ENCODE measurements at places on chromosomes 7 and 10.

- no peak for DNase-seq
Measured at GRCh38 chr7:33771422-33771821, 133.9 kb upstream of the BMPER start.

- no peak for DNase-seq
Measured at GRCh38 chr7:99563650-99564049, 5.2 kb downstream of the ZNF655 start.

DNA sequence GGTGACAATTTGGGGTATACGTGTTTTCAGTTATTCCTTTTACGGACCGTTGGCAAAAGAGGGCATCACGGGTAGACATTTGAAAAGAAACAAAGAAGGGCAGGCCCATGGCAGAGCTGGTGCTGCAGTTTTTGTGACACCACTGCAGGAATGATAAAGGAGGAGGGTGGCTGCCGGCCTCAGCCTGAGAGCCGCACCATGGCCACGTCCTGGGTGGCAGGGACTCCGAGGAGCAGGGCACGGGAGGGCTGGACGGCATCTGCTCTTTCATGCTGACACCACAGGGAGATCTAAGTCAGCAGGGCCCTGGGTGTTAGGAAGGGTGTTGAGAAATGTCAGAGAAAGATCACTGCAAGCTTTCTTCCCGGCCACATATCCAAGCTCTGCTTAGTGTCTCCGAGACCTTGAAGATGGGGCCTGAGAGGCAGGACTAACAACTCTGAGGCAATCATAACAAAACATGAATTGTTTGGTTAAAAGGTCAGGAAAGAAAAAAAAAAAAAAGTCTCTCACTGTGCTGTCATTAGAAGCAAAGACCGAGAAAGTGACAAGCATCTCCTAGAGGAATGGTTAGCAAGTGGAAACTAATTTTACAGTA is 36.6 kb downstream of the INSYN2A start:
- DNase-seq: no peak

DNA sequence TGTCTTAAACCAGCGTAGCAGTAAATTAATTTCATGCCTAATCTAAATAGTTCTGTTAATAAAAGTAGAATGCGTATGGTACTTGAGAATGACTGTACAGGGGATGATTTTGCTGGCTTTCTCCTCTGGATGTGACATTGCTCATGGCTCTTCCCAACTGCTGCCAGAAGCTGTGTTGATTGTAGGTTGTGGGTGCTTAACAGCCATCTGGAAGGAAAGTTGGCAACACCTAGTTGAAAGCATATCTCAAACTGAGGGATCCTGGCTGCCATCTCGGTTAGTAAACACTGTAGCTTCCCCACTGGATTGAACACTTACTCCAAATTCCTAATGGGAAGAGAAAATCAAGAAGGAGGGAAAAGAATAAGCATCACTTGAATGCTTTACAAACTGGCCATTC is 130.9 kb downstream of the NXPH1 start:
- DNase-seq: no peak

DNA sequence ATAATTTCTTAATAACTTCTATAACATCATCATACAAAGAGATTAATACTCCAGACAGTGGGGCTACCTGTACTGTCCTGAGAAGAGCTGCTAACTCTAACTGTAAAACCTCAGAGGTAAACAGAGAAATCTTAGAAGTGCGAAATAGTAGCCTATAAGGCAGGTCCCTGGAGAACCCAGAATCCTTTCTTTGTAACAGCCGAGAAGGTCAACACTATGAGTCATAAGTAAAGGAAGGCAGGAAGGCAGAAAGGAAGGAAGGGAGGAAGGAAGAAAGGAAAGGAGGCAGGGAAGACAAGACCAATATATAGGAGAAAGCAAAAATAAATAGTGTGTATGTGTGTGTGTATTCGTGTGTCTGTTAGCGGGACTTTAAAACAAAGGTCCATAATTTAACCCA is 540.6 kb downstream of the ZWINT start:
- DNase-seq: no peak

DNA sequence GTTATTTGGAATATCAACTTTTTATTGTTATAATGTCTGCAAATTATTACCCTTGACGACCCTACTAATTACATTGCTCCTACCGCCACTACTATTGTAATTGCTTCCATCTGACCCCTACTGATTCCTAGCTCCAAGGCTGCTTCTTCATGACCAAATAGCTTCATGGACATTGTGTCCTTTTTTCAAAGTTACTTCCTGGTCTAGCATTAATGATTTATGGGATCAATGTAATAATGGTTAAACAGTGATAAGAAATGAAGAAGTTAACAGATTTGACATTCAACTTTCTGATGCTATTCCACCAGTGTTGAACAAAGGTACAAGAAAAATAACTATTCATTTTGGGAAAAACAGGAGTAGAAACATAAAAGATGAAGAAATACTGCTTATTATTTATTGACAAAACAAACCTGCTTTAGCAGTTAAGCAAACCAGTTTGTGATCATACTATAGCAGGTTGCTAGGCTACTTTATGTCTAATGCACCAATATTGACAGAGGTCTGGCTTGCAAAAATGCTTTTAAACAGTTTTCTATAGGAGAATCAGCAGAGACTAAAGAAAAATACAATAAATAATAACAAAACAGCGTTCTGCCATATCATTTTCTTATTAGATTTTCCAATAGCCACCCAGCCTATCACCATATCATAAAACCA is 125.8 kb downstream of the PCLO start:
- no peak for DNase-seq

- no peak for DNase-seq
Measured at GRCh38 chr10:81534991-81535390, 340.0 kb upstream of the NRG3 start.

DNA sequence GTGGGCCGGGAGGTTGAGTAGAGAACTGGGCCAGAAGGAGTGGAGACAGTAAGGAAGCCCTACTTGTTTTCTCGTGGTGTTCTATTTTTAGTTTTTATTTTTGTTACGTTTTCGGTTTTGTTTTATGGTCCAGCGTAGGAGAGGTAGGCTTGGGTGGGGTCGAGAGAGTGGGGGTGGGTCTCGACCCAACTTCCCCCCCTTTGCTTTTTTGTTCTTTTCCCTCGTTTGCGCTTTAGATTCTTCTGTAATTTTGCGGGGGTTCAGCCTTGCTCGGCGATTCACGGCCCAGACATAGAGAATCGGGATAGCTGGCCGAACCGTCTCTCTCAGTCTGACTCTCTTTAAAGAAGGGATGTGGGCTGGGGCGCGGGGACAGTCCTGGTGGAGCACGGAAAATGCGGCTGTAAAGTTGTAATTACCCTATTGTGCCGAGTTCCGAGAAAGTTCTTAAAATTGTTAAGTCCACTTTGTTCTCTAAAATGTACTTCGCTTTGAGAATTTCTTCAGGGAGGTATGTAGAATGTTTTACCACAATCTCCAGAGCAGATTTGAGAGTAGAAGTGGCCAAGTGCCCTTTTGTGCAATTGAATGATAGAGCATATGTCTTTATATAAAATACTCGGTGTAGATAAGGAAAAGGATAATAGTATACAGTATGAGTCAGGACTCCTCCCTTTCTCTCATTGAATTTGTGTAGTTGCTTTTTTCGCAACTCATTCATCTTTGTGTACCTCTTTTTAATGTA is 816 bp downstream of the DMTF1 start:
- DNase-seq: peak; percentile 31

DNA sequence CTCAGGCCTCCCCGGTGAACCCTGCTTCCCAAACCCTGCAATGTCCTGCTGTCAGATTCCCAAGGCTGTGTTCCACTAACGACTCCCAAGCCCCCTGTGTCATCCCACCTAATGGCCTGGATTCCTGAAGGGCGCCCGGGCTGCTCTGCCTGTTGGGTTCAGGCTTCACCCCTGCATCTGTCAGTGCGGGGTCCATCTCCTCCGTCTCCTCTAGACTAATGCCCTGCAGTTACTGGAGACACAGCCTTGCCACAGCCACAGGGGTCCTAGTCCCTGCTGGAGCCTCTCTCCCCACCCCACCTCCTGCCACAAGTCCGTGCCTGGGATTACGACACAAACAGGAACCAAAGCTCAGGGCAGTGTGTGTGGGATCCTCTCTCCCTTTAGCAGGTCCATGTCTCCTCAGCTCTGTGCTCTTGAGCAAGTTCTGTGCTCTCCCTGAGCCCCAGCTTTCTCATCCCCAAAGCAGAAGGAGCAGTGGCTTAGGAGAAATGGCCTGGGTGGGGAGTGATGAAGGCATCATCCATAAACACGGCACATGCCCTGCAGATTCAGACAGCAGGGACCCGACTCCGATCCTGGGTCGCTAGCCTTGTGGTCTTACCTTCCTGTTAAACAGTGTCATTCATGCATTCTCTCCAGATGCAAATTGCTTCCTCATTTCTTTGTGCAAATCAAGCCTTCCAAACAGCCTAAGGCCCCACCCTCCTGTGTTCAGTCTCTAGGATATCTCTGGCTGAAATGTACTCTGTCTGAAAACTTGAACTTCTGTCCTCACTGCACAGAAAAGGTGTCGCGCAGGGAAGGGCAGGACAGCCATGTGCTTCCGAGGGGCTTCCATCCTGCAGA is 8.2 kb upstream of the RBP3 start:
- DNase-seq: no peak

GRCh38 chr10:7199152-7199760 is 211.6 kb downstream of the SFMBT2 start:
- DNase-seq: no peak

DNA sequence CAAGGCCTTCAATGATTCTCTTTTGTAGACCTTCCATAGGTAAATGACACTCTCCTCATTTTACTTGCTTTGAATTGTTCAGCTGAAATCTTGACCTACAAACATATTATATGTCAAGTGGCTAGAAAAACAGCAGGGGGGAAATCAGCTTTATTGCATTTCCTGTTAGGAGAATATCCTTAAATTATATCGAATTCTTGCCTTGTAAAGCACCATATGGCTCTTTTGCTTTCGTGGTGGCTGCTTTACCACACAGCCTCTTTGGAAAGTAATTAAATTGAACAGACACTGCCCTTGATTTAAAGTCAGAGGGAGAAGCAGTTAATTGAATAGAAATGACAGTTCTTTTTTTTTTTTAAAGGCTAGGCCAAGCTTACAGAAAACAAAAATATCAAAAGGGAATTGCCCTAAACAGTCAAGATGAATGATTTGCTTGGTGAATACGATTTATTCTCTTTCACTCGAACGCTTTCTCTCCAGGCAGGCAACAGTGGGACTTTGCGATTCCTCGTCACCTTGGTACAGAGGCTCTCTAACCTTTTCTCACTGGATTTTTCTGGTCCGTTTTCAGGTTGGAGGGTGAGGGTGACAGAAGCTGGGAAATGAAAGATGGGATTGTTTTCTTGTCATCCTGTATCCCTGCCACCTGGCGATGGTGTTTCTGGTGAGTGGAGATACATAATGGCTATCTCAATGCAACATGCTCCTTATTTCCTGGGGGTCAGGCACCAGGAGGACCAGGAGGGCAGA is 126.0 kb downstream of the GATA3 start:
- no peak for DNase-seq

DNA sequence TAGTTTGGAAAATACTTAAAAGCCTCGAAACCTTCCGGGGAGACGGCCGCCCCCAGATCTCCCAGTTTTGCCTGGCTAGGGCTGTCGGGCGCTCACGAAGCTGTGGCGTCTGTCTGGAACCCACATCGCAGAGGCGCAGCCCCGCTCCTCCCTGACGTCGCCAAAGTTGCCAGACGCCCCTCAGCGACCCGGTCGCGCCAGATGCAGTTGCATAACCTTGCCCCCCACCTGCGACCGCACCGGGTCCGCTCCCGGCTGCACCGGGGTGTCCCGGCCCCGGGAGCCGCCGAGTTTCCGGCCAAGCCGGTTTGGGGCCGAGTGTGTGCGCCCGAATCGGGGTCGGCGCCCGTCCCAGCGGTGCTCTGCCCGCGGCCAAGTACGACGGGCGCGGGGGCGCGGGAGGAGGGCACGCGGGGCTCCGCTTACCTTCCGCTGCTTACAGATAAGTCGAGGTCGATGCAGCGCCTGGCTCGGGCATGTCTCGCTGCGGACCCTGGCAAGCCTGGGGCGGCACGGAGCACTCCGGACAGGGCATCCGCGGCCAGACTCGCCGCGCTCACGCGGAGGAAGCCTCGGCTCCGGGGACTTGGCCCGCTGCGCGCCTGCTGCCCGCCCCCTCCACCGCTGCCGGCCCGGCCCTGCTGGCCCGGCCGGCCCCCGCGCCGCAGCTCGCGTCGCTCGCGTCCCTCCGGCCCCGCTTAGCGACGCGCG is 665 bp downstream of the INSYN2A start:
- DNase-seq: no peak

GRCh38 chr7:6232534-6232933 is 39.9 kb downstream of the CYTH3 start:
- DNase-seq: no peak

GRCh38 chr7:105990727-105991453 is 27.8 kb downstream of the CDHR3 start:
- no peak for DNase-seq

- DNase-seq: no peak
Measured at GRCh38 chr10:13970236-13970956, 360.3 kb downstream of the FRMD4A start.

- no peak for DNase-seq
Measured at GRCh38 chr7:21104124-21104500, 317.4 kb upstream of the SP8 start.

DNA sequence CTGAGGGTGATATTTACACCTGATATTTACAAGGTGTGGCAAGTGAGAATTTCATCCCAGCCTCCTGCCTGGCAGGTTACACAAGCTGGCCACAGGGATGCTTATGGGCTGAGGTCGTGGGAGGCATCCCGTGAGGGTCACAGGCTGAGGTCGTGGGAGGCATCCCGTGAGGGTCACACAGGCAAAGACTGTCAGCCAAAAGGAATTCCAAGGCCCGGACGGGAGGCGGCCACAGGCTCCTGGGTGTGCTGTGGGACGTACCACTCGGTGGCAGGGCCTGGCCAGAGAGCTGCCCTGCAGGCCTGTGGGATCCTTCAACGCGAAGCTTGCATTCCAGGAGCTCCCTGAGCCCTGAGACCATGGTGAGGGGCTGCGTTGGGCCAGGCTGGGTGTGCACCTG is 460.6 kb downstream of the DNAJB6 start:
- no peak for DNase-seq

DNA sequence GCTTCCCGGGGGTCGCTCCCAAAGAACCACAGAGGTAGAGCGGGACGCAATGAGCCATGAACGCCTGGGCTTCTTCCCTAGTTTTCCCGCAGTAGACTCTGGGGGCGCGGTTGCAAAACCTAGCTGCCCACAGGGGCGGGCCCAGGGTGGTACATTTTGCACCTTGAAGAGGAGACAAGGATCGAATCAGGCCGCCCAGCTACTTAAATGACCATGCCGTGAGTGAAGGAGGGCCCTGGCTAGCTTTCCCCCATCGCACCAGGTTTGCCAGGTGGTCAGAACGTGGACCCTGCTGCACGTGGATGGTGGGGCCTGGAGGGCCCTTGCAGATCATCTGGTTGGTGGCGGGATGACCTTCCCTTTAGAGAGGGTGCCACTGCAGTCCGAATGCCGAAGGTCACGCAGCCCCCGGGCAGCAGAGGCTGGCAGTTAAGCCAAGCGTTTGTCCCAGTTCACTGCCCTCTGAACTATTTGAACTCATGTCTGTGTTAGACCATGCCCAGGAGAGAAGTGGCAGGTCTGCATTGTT is 604 bp upstream of the SHTN1 start:
- no peak for DNase-seq
